NCI-H2081 (cell line): ENCODE measurements at places on chromosomes 13 and 19.

- DNase-seq, result no peak
Measured at GRCh38 chr19:15047680-15048079, 1.6 kb upstream of the CASP14 start.

DNA sequence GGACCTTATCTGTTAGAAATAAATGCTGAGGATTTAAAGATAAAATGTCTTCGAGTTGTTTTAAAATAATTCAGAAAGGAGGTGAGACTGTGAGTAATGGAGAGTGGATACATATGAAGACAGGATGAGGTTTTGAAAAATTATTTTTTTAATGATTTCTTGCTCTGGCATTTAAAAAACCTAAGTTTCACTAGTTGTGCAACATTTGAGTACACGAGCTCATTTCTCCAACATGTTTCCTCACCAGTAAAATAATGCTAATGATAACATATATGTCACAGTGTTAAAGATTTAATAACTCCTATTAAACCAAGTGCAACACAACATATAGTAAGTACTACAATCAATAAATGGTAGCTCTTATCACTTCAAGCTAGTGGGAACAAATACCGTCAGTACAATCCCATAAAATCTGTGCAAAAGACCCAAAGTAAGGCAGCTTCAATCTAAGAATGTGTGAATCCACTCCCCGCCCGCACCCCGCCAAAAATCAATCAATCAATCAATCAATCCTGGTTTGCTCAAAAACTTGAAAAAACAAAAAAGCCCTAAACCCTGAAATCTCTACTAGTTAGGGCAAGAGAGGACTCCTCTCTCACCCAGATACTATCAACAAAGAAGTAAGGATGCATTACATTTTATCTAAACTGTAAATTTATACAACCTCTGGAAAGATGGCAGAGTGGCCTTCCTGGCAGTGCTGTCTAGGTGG, 1.3 kb downstream of the ALG5 start:
- no peak for DNase-seq

DNA sequence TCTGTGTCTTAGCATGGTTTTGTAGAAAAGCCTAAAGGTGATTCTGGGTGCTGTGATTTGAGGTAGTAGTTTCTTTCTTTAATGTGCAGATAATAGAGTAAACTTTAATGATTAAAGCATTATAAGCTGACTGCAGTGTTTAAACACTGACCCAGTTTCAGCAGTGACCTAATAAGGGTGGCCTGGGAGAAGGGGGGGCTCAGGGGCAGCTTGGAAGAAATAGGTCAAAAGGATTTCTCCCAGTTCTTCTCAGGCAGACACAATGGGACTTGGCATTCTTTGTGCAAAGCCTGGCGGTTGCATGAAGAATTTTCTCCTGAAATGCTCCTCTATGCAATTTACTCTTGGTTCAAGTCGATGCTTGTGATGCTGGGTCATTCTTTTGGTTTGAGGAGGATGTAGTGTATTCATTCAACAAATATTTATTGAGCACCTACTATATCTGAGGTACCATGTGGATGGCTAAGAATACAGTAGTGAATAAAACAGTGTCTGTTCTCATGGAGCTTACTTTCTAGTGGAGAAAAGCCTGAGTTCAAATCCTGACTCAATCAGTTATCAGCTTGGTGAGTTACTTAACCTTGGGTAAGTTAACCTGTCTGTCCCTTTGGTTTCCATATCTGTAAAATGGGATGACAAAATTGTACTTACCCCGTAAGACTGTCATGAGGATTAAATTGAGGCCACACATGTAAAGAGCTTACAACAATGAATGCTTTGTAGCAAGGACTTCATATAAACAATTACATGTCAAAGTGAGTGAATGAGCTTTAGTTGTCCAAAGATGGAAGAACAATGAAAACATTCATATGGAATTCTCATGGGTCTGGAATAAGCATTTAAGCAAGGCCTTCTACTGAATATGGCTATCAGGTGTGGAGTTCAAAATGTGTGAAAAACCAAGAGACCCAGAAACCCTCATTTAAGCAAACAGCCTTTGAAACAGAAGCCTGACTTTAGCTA, 210.2 kb downstream of the KCNRG start:
- no peak for DNase-seq

- no peak for DNase-seq
Measured at GRCh38 chr19:42345191-42345812, 19.9 kb downstream of the MEGF8 start.
